ENCODE measurements at places on chromosomes 13 and 19.
A peak's percentile ranks its signal among the peaks of the same experiment; 100 is the strongest.

DNA sequence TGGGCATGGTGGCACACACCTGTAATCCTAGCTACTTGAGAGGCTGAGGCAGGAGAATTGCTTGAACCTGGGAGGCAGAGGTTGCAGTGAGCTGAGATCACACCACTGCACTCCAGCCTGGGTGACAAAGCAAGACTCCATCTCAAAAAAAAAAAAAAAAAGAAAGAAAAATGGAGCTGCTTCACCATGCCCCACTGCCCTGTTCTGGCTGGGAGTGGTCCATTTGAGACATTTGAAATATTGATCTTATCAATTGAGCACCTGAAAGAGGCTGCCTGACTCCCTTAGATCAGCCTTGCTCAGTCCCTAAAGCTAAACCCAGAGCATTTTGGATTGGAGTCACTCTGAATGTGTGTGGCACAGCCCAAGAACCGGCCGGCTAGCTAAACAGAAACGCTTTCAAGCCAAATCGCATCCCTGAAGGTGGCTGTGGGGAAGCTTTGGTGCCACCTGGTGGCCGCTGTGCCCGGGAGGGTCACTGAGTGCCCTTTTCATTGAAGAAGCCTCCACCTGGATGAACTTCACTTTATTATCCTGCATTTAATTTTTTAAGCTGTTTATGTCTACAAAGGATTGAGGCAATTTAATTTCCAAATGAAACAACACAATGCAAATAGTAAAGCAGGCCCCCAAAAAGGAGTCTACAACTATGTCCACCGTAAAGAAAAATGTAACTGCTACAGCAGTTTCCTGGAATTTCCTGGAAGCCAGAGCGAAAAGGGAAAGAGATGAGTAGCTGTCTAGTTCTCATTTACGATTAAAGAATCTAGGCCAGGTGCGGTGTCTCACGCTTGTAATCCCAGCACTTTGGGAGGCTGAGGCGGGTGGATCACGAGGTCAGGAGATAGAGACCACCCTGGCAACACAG lies 53.1 kb upstream of the SERPINE3 start:
- DNase-seq = peak; percentile 88

DNA sequence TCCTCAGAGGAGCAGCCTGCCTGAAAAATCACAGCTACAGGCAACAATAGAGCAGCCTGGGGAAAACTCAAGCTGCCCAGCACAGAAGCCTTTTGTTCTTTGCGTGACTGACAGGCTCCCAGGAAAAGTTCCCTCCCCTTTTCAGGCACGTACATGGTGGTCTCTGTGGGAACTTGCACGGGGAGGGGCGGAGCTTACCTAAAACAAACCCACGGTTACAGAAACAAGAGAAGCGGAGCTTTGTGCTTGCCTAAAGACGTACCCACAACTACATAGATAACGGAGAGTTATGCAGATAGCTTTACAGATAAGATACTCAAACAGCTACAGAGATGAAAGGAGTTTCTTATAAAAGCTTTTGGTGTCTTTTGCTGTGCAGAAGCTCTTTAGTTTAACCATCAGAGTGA lies 11.4 kb downstream of the ETFB start:
- DNase-seq = peak; percentile 96

GRCh38 chr13:108597943-108598342 lies 31.5 kb upstream of the MYO16 start:
- DNase-seq = no peak

DNA sequence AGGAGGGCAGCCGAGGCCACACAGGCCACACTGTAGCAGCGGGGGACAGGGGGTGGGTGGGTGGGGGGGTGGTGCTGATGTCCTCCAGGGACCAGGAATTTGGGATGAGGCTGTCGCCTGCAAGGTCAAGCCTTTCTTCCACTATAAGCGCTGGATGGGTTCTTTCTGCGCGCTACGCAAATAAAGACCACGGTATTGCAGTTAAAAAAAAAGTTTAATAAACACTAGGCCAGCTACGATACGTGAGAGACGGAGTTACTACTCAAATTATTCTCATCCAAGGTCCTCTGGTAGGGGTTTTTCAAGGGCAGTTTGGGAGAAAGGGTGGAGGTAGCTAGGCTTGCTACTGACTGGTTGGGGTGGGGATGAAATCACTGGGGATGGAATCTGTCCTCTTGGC lies 508 bp upstream of the ZNF44 start:
- DNase-seq = no peak

GRCh38 chr13:87680298-87680697 lies 9.1 kb downstream of the SLITRK5 start:
- DNase-seq = peak; percentile 67

GRCh38 chr13:24076109-24076508 lies 84.4 kb upstream of the SPATA13 start:
- DNase-seq = no peak

DNA sequence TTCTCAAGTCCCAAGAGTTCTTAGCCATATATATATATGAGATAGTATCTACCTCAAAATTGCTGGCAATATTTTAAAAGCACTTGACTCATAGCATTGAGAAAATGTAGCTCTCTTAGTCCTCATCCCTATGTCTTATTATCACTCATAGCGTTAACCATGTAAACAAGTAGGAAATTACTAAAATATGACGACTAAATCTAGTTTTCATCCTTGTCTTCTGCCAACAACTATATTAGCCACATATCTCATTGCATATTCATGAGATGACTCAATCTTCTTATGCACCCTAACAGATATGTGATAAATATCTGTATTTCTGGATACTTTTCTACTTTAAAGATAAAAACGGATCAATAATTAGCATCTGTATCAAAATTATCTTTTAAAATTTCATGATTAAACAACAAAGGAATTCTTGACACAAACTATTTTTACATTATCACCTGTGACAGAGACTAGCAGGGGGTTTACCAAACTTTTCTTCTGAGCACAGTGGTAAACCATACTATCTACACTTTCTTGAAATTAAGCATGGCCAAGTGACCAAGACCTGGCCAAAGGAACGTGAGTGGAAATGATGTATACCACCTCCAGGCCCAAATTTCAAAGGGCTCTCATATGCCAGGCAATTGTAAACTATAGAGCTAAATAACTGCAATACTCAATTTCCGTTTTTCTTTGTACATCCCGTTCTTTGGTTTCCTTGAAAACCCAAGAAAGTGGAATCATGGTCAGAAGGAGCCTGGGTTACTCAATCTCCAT lies 45.7 kb downstream of the ZC3H13 start:
- DNase-seq = no peak

GRCh38 chr19:41990615-41991014 lies 3.4 kb downstream of the ATP1A3 start:
- DNase-seq = no peak

- peak; percentile 72 for DNase-seq
These were observed 964 bp downstream of the PCDH17 start for GRCh38 chr13:57632276-57633140.
